ENCODE measurements at places on chromosomes 5 and 9.
A peak's percentile ranks its signal among the peaks of the same experiment; 100 is the strongest.

- no peak for DNase-seq
Observed at GRCh38 chr5:1840071-1840547, 38.9 kb downstream of the NDUFS6 start.

- DNase-seq = no peak
Observed at GRCh38 chr5:58105836-58106235, 354.1 kb downstream of the PLK2 start.

- DNase-seq = no peak
Observed at GRCh38 chr5:39484673-39485072, 59.9 kb upstream of the DAB2 start.

- DNase-seq = no peak
Observed at GRCh38 chr9:38054653-38055052, 14.4 kb downstream of the SHB start.

GRCh38 chr5:113776168-113776567, 262.7 kb downstream of the YTHDC2 start:
- DNase-seq = no peak

DNA sequence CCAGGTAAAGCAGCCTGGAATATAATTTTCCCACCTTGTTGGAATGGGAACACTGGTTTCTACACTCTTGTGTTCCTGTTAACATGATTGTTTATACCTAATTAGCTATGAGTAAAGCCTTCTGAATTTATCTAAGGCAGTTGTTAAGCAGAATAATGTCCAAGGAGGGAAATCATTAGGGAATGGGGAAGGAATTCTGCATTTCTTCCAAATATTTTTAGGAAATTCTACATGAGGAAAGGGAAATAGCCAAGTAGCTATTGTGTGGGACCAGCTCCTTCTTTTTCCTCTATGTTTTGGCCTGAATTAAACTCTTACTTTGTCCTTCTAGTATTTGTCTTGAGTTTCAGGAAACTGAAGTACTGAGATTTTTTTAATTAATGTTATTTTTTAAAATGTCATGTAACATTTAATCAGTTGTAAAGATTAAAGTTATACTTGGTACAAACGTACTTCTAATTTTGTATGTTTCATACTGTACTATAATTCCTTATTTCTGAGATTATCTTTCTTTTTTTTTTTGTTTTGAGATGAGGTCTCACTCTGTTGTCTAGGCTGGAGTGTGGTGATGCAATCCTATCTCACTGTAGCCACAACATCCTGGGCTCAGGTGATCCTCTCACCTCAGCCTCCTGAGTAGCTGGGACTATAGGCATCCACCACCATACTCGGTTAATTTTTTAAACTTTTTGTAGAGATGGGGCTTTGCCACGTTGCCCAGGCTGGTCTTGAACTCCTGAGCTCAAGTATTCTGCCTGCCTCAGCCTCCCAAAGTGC, 28.5 kb downstream of the ANKDD1B start:
- DNase-seq = no peak

- DNase-seq = no peak
Observed at GRCh38 chr5:133234273-133234672, 182.5 kb downstream of the HSPA4 start.

DNA sequence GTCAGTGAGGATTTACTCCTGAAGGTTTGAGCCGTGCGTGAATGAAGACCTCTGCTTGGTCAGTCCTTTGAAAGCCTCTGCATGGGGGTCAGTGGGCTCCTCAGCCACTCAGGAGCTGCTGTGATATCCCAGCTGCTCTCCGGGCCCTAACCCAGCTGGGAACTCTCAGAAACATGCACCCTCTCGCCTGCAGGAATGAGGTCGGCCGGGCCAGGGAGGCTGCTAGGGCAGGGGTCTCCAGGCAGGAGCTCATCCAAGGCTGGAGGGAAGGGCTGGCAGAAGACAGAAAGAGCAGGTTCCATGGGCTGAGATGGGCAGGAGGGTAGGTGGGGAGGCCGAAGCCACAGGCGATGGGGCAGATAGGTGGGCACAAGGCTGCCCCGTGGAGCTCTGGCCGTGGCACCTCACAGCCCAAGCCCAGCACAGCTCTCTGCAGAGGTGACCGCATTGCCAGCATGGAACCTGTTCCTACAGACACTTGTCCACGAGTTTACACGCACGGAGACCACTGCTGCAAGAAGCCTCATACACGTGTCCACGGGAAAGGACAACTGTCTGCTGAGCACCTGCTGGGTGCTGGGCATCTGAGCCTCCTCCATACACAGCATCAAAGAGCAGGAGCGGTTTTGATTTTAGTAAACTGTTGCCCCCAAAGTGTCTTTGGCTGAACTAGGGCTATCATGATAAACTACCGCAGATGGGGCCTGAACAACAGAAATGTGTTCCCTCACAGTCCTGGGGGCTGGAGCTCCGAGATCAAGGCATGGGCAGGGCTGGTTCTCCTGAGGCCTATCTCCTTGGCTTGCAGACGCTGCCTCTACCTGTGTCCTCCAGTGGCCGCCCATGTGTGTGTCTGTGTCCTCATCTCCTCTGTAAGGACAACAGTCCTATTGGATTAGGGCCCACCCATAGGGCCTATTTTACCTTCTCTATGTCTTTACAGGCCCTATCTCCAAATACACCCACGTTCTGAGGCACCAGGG, 85.2 kb upstream of the ADAMTS2 start:
- no peak for DNase-seq

GRCh38 chr5:98031926-98032325, 741.5 kb upstream of the RGMB start:
- DNase-seq = no peak

GRCh38 chr9:69202556-69202955, 28.5 kb downstream of the TJP2 start:
- no peak for DNase-seq

- DNase-seq = peak; percentile 40
Observed at GRCh38 chr9:120619751-120620655, 40.0 kb upstream of the CDK5RAP2 start.

GRCh38 chr5:152505442-152506042, 100.5 kb upstream of the NMUR2 start:
- DNase-seq = peak; percentile 69

DNA sequence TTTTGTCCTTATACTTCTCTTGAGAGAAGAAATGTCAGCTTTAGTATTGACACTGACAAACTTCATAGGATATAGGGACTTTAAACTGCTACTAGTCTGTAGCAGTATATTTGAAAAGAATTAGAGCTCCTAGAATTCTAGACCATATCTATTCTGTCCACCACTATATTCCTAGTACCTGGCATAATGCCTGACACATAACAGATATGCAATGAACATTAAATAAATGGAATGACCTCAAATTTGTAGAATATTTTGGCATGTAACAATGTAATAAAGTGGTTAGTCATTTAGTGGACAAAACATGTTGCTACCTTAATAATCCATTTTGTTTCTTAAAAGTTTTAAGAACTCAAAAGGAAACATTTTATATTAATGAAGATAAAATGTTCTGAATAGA, 57.5 kb downstream of the HOMER1 start:
- DNase-seq = no peak

DNA sequence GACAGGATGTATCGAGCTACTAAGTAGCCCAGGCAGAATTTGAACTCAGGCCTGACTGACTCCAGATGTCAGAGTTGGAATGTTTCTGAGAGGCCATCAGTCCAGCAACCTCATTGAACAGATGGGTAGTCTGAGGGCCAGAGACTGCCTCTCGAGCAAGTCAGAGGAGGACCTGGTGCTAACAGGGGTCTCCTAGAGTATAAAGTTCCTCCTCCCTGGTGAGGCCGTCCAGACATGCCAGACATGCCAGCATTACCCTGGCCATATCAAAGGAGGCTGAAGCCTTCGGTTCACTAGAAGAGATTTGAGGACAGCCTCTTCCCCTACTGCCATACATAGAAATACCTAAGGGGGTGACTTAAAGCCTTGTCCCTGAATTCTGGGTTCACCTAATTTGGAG, 81.2 kb downstream of the ZNF618 start:
- DNase-seq = no peak

DNA sequence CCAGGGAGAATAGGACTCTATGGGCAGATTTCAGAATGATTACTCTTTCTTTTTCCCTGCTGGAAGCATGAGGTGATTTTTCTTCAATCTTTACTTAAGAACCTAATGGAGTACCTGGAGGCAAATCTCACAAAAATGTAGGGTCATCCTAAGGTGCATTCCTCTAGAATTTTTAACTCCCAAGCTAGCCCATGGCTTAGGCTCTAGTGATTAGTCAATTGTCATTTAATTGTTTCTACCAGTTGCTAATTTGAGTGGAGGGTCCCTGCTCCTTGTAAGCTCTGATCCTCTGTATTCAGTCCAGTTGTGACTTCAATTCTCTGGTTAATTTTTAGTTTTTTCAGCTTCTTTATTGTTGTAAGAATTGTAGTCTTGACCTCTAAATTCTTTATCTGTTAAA, 467.0 kb downstream of the HTR1A start:
- DNase-seq = no peak

DNA sequence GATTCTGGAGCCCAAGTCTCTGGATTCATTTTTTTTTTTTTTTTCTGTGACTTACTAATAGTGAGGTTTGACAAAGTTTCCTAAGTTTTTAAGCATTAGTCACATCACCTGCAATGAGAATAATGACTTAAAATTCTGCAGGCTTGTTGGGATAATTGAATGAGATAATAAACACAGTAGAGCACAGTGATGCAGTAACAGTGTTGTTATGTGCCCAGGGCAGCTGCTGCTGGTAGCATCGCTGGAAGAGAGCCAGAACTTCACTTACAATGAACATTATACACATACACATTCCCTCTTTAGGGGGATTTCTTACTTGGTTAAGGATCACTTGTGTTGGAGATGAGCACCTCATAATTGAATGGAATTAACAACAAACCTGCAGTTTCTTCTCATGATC, 78.9 kb downstream of the ALDH7A1 start:
- peak; percentile 79 for DNase-seq

- no peak for DNase-seq
Observed at GRCh38 chr5:142250119-142250518, 74.7 kb downstream of the SPRY4 start.

- DNase-seq = peak; percentile 39
Observed at GRCh38 chr9:128081056-128081455, 13.0 kb downstream of the SLC25A25 start.

GRCh38 chr5:72036951-72037350, 70.3 kb upstream of the MAP1B start:
- no peak for DNase-seq

DNA sequence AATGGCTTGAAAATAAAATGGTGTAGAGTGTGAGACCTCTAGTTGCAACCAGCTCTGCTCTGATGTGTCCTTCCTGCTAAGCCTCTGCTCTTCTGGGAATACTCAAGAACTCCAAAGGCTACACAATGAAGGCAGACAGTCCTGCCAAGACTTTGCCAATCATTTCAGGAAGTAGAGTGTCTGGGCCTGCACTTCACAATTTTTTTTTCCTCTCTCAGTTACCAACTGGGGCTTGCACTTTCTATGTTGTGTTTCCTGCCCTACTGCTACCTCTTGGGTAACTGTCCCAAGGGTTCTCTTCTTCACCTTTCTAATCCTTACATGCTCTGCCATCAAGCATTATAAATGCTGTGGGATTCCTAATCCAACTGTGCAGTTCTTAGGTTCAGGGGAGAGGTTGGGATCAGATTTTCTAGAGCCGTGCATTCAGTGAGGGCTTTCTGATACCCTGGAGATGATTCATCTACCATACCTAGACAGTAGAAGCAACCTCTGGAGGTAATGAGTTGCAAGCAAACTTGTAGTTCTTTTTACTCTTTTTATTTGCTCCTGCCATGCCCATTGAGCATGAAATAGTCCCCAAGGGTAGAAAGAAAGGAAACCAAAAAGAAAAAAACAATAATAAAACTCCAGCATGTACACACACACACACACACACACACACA, 365.9 kb downstream of the MLLT3 start:
- DNase-seq = no peak

DNA sequence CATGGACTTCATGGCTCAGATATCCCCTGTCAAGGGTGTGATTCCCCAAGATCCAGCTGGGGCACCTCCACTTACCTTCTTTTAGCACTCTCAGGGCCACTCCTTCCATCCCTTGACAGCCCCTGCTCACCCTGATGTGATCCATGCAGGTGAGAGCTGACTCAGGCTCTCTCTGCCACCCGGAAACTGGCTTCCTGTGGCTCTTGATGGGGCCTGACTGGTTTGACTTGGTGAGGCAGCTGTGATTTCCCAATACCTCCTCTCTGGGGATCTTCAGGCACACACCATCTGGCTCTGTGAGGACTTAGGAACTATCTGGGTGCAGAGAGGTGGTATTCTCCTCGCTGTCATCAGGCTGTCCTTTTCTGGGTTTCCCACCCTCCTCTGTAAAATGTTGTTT, 7.9 kb upstream of the FAT2 start:
- no peak for DNase-seq

DNA sequence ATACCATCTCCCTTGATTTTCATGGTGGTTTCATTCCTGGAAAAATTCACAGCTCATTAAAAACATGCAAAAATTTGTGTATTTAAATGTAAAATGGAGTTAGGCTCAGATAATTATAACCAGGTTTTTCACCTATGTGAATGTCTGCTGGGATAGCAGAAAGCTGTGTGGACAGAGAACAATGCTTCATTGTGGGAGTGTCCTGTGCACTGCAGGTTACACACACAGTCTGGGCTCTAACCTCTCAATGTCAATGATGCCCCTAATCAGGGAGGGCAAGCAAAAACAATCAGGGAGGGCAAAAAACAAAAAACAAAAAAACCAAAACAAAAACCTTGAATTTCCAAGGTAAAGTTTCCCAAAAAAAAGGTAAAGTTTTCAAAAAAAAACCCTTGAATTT, 158.9 kb upstream of the KLF9 start:
- no peak for DNase-seq

- DNase-seq = no peak
Observed at GRCh38 chr5:9009931-9010651, 535.8 kb downstream of the SEMA5A start.

GRCh38 chr5:13350767-13351166, 593.7 kb downstream of the DNAH5 start:
- DNase-seq = no peak

DNA sequence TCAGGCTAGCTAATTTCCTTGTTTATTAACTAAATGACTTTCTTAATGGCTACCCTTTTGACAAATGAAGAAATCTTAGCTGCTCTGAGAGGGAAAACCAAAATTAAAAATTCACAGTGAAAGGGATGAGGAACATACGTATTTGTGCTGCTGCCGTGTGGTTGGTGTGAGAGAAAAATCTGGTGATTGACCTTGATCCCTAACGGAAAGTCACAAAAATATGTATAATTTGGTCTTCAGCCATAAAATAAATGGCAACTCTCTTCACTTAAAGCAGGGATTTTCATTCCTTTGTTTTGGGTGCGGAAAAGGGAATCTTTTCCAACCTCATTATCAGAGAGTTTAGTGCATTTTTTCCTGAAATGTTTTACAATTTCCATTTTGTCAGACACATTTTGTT, 40.4 kb downstream of the PAM start:
- DNase-seq = no peak
